ENCODE measurements at places on chromosomes 13 and 19.

GRCh38 chr13:101262306-101262705 is 154.0 kb downstream of the NALCN start:
- DNase-seq: no peak

GRCh38 chr13:51452361-51453206 is at the start of gene INTS6:
Gene INTS6, minus strand, starts transcription at chr13:51453036. Its CDS starts 511 bp downstream, at chr13:51452525.
- peak; percentile 99 for DNase-seq

- no peak for DNase-seq
These were observed 10.4 kb downstream of the MIDN start for GRCh38 chr19:1258707-1259205.

DNA sequence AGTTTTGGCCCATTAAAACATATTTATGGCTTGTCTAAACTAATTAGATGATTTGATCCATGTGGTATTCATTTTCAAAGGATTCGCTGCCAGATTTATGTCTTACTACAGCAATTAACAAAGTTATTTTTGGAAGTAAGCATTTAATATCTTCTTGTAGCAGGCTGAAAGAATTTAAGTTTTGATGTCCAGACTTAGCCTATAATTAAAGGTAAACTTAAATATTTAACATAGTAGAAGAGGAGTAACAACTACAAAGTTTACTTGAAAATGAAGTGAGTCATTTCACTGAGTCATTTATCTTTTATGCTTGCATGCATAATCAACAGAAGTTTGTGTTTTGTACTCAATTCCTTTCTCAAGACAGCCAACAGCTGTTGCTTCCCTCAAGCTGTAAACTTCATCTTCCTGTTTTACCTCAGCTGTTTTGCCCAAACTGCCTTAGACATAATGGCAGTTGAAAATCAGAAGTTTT is 58.1 kb downstream of the EDNRB start:
- DNase-seq: no peak

- DNase-seq: no peak
These were observed 402.5 kb upstream of the PCDH9 start for GRCh38 chr13:67632590-67632989.

Data from RCC 7860 (cell line).